NCI-H226 (cell line): ENCODE measurements at places on chromosomes 5 and 9.

- DNase-seq, result no peak
Observed at GRCh38 chr5:54902791-54903473, 82.5 kb downstream of the ESM1 start.

DNA sequence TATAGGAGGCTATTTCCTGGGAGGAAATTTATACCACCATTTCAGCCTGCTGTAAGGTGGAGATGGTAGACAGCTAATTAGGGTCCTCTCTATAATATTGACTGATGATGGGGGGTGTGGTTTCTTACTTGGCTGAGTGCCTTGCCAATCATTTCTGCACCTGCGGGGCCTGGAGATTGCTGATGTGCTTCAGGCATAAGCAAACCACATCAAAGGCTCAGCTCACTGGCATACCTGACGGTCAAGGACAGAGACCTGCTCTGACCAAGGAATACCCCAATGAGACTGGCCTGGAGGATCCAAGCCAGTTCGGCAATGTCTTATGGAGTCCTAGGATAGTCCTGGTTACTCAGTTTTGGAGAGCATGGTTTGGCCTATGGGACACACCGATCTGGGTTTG is 29.5 kb downstream of the ANKH start:
- no peak for DNase-seq

DNA sequence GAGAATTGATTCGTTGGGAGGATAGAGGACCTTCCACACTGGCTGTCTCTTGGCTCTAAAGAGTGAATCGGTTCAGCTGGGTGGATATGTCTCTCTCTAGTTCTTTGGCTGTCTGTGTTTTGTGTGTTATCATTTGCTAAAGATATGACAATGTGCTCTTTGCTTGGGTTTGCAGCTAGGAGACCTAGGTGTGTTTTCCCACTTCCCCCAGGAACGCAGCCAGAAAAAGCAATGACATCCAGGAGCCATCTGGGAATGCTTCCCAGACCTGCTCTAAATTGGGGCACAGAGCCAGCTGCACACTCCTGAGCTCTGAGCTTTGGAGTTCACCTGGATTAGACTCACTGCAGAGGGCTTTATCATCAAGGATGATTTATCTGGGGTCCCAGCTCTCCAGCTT is 12.8 kb upstream of the PDZD2 start:
- DNase-seq, result no peak

DNA sequence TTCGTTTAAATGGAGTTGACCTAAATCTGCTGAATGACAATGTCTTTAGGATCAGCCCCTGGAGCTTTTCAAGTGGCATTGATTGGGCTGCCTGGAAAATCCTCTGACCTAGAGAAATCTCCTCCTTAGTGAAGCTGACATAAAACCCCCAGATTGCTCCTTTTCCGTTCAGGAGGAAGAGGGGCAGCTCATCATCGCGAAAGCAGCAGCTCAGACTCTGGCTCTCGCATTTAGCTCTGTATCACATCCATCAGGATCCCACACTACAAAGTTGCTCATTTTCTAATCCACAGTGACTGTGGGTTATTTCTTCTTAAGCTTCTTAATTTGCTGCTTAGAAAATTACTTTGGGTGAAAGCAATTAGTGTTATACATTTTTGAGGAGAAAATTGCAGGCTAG is 373.7 kb downstream of the ENC1 start:
- no peak for DNase-seq

DNA sequence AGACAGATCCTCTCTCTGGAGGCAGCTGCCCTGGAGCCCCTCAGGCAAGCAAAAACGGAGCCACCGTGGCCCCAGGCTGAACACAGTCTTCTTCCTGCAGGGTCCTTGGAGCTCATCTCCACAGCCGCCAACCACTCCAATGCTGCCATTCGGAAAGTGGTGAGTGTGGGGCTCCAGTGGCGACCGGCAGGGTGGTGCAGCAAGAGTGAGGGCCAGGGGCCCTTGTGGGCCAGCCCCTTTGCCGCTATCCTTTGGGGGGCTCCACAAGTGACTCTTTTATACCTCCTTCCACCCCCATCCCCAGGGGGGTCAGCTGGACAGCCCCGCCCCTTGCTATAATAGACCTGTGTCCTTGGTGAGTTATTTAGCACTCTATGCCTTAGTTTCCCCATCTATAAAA is 47.4 kb upstream of the SUSD3 start:
- no peak for DNase-seq

DNA sequence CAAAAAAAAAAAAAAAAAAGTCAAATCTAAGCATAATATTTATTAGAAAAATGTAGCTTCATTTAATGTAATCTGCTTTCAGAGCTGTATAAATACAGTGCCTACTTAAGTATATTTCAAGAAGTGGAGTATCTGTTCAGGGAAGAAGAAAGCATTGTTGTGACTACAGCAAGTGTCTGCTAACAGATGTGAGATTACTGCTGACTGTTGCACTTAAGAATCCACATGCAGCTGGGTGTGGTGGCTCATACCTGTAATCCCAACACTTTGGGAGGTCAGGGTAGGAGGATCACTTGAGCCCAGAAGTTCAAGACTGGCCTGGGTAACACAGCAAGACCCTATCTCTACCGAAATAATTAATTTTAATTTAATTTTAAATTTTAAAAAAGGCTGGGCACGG is 19.0 kb downstream of the KDM3B start:
- no peak for DNase-seq

DNA sequence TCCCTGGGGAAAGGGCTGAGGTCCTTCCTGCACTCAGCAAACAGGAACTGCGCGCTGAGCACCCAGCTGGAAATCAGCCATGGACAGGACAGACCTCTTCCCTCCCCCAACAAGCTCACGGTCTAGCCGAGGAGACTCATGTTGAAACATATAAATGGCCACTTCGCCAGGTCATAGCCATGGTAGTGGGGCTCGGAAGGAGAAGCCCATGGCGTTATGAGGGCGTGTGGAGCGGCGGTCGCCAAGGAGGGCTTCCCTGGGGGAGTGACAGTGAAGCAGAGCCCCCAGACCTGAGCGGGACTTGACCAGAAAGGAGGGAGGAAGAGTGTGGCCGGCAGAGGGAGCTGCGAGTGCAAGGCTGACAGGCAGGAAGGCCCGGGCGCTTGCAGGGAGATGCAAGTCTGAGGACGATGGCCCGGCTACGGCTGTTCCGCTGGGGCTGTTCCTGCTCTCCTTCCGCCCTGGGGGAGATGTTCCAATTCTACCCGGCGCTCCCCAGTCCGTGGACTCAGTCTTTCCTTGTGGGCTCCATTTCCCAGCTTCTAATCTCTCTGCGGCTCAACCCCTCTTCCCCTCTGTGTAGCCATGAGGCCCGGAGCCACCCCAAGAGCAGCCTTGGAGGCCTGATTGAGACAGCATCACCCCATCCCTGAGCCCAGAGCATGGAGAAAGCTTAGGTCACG is 43.9 kb upstream of the PRRC2B start:
- peak; percentile 41 for DNase-seq

- DNase-seq, result no peak
Observed at GRCh38 chr9:27619743-27620142, 46.5 kb upstream of the C9orf72 start.

GRCh38 chr5:96829297-96829696 is 21.6 kb upstream of the ERAP1 start:
- no peak for DNase-seq

DNA sequence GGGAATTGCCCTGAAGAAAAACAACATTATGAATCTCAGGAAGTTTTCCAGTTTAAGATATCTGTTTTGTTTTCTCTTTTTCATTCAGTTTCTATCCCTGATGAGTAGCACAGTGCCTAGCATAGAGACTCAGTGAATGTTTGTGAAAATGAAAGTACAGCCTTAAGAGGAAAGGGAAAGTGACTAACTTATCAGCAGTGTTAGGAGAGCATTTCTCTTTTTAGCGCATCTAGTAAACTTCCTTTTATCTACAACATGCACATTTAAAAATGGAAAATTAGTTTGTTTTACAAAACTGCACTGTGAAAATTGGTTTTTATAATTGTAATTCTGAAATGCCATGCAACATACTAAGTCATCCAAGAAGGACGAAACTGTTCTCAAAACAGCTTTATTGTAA is 110.8 kb downstream of the SMARCA2 start:
- DNase-seq, result no peak

DNA sequence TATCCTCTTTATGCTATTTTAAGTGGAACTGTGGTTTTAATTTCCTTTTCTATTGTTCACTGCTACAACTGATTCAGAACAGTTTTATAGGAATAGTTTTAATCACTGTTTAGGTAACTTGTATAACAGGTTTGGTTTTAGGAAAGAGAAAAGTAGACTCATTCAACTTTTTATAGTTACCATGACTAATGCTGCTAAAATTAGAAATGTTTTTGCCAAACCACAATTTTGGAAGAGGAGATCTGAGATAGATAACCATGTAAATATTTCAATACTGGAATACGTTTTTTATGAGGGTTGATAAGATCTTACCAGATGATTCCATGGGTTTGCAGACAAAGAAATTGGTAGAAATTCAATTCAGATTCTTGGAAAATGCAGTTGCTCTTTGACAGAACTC is 404.6 kb upstream of the ARRDC3 start:
- no peak for DNase-seq

GRCh38 chr5:5323551-5323950 is 98.9 kb upstream of the ICE1 start:
- DNase-seq, result no peak

GRCh38 chr9:91181541-91181940 is 180.2 kb downstream of the AUH start:
- DNase-seq, result no peak

- DNase-seq, result no peak
Observed at GRCh38 chr9:18479405-18479804, 5.5 kb downstream of the ADAMTSL1 start.

GRCh38 chr9:115341426-115341825 is 223.5 kb upstream of the TNC start:
- no peak for DNase-seq

- DNase-seq, result no peak
Observed at GRCh38 chr5:160679567-160680309, 172.3 kb downstream of the ATP10B start.

DNA sequence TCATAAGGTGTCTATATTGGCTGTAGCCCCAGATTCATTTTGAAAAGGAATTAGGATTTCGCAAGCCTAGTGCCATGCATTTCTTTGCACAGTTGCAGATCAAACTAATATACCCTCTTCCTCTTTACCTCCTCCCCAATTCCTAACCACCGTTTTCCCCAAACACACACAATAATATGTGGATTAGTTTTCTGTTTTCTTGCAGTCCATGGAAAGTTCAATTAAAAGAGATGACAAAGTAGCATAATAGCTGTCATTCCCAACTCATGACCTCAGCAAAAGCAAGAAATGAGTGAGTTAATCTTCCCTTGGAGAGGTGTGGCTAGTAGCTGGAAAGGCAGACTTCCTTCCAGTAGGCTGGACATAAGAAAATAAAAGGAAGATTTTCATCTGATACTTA is 349.1 kb downstream of the TMEM232 start:
- DNase-seq, result peak; percentile 55

DNA sequence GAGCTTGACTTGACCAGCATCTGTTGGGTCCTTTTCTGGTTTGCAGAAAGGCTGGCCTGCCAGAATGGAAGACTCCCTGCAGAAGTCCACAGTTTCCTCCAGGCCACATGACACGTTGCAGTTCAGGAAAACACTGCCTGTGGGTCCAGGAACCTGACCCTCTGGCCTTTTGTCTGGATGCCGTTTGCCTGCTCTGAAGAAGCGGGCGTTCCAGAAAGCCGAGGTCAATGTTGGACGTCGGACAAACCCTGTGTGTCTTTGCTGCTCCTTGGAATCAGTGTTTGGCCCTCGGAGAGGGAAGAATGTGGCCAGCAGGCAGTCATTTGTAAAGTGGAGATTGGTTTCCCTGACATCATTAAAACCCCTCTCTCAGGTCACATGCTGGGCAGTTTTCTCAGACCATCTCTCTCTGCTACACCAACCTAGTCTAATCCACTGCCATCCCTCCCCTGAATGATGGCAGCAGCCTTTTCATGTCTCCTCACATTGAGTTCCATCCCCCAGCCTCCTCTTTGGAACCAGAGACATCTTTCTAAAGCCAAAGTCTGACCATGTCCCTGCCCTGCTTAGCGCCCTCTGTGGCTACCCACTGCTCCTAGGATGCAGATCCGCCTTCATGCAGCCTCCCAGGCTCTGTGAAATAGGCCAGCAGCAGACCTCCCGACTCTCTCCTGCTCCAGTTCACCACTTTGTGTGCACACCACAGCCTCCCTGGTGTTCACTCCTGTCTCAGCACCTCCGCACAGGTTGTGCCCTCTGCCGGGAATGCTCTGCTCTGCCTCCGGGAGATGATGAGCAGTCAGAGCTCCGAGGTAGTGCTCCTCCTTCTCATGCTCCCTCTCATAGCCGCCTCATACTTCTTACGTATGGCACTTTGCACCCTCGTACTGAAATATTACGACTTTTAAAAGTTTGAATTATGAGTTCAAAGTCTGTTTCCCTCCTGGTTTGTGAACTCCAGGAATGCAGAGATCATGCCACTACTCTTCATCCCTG is 75.6 kb downstream of the RALGPS1 start:
- DNase-seq, result no peak

- no peak for DNase-seq
Observed at GRCh38 chr5:79666758-79667157, 22.9 kb upstream of the CMYA5 start.

DNA sequence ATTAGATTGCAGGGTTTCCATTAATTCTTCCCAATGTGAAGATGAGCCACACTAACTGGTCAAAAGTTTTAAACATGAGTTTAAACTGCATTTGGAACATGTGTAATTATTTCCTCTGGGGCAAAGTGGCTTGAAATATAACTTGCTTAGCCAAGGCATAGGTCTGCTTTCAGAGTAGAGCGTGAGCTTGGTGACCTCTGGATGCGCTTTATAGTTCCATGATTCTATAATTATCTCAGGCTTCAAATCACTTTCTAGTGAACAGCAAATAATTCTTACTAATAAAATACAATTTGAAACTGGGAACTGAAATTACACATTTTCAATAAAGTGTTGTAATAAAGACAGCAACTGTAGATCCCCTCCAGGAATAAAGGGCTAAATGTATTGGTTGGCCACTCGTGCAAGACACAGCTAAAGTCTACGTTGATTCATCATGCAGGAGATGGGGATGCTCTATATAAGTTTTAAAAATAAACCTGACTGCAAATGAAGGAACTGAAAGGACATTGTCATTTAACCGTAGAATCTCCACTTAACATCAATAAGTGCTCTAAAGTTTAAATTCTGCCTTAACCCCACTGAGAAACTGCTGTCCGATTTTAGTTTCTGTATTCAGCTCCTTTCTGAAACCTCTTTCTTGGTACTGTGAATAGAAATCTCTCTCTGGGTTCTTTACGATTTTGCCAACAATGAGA is 460.0 kb downstream of the PSAT1 start:
- DNase-seq, result no peak

- DNase-seq, result no peak
Observed at GRCh38 chr9:91195372-91196012, 166.2 kb downstream of the AUH start.

GRCh38 chr9:20511686-20512085 is 110.6 kb downstream of the MLLT3 start:
- DNase-seq, result no peak
